IMR-90 (cell line): ENCODE measurements at places on chromosomes 1 and 21.
A peak's percentile ranks its signal among the peaks of the same experiment; 100 is the strongest.

- DNase-seq, result no peak
Measured at GRCh38 chr1:228161362-228161761, 4.2 kb upstream of the IBA57 start.

- DNase-seq, result no peak
Measured at GRCh38 chr1:62450301-62450700, 13.5 kb downstream of the USP1 start.

DNA sequence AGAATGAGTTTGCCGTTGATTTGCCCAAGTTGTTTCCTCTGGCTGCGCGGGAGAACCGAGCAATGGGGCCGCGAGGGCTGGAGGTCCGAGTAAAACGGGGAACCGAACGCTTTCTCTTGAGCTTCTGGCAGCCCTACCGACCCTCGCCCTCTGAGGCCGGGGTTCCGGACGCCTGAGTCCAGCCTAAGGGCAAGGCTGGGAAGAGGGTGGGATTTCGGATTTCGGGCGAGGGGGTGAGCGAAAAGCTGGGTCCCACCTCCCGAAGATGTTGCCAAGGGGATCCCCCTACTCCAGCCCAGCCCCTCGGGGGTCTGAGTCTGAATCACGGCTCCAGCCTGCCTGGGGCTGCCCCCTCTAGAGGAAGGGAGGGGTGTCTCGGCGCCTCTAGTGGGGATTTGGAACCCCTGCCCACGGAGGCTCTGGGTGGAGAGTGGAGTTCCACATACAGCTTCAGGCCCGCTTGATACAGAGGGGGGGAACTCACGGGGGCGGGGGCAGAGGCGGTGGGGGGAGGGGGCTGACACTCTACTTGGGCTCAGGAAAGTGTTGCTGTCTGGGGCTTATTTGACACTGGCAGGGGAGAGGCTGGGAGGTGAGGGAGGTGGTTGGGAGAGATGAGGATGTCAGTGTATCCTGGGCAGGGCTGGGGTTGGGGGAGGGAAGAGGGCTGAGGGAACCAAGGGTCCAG lies 617 bp downstream of the KIRREL1 start:
- no peak for DNase-seq

- peak; percentile 39 for DNase-seq
Measured at GRCh38 chr1:54937469-54937868, 43.0 kb upstream of the TMEM61 start.

- DNase-seq, result no peak
Measured at GRCh38 chr21:21412096-21412495, 413.9 kb downstream of the NCAM2 start.
